ENCODE measurements at places on chromosomes 13 and 19.

- no peak for DNase-seq
Measured at GRCh38 chr13:51858433-51859247, 3.1 kb upstream of the CCDC70 start.

- no peak for DNase-seq
Measured at GRCh38 chr19:31438401-31439269, 89.4 kb upstream of the TSHZ3 start.

- no peak for DNase-seq
Measured at GRCh38 chr13:19154843-19155242, 26.8 kb downstream of the TUBA3C start.

- no peak for DNase-seq
Measured at GRCh38 chr19:2636141-2636896, 66.2 kb downstream of the GNG7 start.

DNA sequence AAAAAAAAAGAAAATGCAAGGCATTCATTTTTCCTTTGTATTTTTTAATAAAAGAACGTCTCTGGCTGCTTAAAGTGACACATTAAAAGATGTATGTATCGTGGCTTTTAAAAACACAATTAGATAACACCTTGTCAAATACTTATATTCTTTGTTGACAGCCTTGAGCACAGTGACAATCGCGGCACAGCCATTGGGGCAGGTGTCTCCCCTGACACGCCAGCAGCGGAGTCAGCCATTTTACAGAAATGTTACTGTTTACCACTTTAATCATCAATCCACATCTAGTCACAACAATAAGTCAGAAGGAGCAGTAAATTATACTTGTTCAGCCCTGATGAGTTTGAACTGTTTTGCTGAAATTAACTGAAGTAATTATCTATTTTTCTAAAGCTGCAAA is 224.1 kb downstream of the ZNF536 start:
- DNase-seq: no peak

DNA sequence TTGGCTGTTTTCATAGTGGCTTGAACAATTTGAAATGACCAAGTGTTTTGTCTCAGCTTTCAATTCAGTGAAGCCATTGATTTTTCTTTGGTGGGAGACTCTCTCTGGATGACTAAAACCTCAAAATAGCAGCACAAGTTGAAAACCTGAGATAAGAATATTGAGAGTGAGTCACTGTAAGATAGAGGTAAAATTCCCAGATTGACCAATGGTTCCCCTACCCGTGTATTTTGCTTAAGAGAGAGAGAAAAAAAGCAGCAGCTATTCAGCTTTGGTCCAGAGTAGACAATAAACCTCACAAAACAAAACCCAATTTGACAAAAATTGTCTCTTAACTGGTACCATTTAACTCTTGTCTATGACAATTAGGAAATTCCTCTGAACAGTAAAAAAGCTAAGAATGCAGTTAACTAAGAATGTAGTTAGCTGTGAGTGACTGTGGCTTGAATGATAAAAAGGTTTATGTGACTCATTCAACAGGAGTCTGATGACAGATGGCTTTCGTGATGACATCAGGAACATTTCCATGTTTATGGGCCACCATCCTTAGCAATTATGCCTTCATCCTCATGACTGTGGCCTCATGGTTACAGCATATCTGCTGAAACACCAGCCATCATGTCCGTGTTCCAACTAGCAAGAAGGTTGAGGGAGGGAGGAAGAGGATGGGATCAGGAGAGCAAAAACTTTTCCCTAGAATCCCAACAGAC is 356.9 kb downstream of the NDFIP2 start:
- DNase-seq: no peak

DNA sequence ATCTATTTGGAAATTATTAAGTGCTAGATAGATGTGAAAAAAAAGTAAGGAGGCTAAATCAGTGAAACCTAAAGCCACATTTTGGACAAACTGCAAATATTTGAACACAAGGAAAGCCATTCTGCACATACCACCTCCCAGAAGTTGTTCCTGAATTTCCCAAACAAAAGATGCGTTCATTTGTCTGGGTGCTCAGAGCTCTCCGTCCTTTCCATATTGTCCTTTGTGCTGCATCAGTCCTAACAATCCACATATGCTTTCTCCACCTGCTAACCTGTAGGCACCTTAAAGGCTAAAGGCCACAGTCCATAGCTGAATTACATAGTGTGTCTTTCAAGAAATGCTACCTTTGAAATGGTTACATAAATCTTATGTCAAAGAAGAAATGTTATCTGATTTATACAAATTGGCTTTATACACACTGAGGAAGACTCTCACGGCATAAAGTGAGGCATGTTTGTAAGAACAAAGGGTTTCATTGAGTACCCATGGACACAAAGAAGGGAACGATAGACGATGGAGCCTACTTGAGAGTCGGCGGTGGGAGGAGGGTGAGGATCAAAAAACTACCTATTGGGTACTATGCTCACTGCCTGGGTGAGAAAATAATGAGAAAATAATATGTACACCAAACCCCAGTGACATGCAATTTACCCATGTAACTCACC is 182.0 kb downstream of the RGCC start:
- no peak for DNase-seq

GRCh38 chr13:97234236-97234635 is 12.1 kb downstream of the MBNL2 start:
- DNase-seq: no peak

- DNase-seq: no peak
Measured at GRCh38 chr19:17512574-17512939, 1.1 kb downstream of the PGLS start.
